ENCODE measurements at places on chromosomes 3 and 15. TPM values are rescaled to one million over a fixed set of nuclear protein-coding genes. Genes with fewer than 3 reads are reported as not detected.

Gene ZDHHC19
- total RNA-seq: not detected

Gene UROC1
- not detected for total RNA-seq

Gene CNTN3
- not detected for total RNA-seq

Gene ATP13A5
- not detected for total RNA-seq

Gene OR5H15
- not detected for total RNA-seq

Gene KCNMB2
- not detected for total RNA-seq

Gene SUSD5
- total RNA-seq: 9.2 TPM

Gene CPNE4
- not detected for total RNA-seq

Gene RASGRP1
- not detected for total RNA-seq

Gene ZBTB47
- 16.1 TPM for total RNA-seq

Gene LMOD3
- not detected for total RNA-seq

Gene TUSC7
- total RNA-seq: not detected

Gene PRRT3
- total RNA-seq: 8.6 TPM

Gene TICRR
- total RNA-seq: 3.4 TPM

Gene PLA2G4E
- total RNA-seq: not detected

- peak; percentile 37 for DNase-seq
Measured at GRCh38 chr15:38547255-38547997, 17.2 kb downstream of the RASGRP1 start.

- no peak for DNase-seq
Measured at GRCh38 chr3:189941679-189942078, 179.0 kb downstream of the P3H2 start.

DNA sequence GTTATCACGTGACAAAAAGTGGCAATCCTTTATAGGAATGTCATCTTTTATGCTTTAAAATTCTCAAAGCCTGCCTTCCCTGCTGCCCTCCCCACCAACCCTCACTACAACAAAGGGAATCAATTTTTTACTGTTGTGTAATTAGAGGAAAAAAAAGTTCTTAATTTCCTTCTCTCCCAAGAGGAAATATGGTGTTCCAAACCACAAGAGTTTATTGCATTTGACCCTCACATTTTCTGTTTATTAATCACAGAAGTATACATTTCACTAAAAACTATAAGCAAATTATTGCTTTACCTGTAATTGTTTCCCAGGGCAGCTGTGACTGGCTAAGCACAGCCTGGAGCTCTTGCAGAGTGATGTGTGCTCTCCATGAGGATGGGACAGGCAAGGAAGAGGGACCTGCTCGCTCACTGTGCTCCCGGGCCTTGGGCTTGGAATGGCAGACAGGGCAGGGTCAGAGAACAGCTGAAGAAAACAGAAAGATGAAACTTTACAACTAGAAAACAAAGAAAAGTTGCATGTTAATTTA, 31.3 kb upstream of the ATP10A start:
- DNase-seq: no peak

DNA sequence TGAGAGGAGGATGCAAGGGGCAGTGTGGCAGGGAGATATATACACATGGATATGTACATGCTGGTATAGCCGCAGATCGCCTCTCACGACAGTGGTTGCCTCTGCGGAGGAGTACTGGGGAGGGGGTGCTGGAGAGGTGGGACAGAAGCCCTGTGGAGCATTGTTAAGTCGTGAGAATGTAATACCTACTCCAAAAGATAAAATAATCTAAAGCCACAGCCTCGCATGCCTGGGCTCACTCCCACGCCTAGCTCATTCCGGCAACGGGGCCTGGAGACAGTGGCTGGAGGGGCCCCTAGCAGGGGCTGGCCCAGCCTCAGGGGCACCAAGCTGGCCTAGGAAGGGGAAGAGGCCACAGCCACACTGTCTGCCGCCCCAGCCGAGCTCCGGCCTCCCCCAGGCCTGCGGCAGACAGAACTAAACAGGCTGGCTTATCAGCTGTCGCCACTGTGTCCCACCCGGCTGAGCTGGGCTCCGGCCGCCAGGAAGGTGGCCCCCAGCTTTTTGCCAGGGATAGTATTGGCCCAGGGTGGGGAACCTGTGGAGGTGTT, 65.1 kb upstream of the LCTL start:
- no peak for DNase-seq

DNA sequence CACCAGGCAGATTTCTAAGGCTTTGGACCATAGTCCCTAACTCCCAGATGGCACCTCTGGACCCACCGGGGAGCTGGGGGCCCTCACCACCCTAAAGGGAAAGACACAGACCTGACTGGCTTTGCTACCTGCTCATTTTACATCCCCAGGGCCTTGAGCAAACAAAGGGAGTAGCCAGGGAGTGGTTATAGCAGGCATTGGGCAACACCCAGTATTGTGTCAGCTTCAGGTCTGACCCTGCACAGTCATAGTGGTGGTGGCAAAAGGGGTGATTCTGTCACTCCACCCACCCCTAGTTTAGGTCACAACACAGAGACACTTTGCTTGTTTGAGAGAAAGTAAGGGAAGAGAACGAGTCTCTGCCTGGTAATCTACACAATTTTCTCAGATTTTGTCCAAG, 352.5 kb downstream of the DIPK2A start:
- DNase-seq: no peak

- DNase-seq: no peak
Measured at GRCh38 chr3:28859897-28860296, 421.0 kb upstream of the RBMS3 start.

- no peak for DNase-seq
Measured at GRCh38 chr15:79570004-79570403, 137.9 kb downstream of the MINAR1 start.

- no peak for DNase-seq
Measured at GRCh38 chr3:128846486-128846891, 32.9 kb upstream of the ACAD9 start.

DNA sequence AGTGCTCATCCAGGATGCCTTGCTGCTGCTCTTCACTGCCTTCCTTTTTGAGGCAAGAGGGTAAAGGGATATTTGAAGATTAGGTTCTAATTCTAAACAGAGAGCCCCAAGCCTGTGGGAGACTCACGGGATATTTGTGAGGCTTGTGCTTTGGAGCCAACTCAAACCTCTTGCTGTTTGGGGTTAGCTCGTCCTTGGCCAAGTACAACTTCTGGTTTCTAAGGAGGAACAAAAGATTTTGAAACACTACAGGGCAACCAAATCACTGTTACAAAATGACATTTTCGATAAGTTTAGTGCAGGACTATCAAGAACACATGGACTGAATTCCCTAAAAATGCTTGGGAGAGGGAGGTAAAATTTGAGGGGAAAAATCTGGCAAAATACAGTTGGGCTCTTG, 190.2 kb downstream of the RORA start:
- DNase-seq: no peak

DNA sequence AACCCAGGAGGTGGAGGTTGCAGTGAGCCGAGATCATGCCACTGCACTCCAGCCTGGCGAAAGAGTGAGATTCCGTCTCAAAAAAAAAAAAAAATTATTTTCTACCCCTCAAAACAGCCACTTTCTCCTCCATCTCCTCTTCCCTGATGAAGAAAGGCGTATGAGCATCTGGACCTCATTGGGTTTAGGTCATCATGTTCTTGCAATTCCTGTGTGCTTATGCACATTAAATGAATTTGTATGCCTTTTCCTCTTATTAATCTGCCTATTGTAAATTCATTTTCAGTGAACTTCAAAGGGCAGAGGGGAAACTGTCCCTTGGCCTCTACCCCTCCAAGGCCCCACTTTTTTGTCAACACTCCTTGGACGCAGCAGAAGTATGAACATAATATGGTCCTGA, 117.8 kb downstream of the RPLP1 start:
- DNase-seq: no peak

GRCh38 chr15:50365971-50366370, 11.0 kb upstream of the GABPB1 start:
- no peak for DNase-seq

DNA sequence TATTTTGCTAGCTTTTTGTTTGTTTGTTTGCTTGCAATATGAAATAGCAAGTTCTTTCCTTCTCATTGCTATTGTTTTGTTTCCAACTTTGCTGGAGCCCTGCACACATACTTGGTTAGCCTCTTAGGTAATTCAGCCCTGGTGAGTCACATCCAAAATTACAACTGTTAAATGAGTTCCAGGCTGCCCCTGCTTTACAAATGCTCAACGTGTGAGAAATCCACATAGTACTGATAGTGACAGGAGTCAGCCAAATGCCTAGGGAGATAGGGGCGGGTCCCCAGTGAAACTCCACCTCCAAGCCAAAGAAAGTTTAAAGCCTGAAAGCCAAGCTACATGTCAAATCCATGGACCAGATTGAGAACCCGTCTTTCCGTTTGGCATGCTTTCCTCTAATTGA, 81.3 kb upstream of the RNF7 start:
- no peak for DNase-seq

- no peak for DNase-seq
Measured at GRCh38 chr3:126995254-126995780, 12.4 kb downstream of the PLXNA1 start.

- no peak for DNase-seq
Measured at GRCh38 chr3:123034120-123034519, 6.6 kb upstream of the SEMA5B start.

DNA sequence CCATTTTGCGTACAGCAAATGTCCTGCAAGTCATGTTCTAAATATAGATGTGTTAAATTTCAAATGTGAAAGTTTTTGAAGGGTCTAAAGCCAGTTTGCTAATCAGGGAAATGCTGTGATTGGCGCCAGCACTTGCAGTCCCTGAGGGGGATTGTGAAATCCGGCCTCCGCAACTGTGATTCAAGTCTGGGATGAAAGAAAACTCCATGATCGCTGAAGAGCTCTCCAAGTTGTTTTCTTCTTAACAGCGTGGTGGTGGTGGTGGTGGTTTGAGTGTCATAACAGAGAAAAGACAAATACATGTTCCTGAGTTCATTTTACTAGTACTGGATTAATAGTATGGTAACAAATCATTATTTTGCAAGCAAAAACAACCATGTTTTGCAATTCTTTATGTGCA, 51.8 kb downstream of the MITF start:
- peak; percentile 20 for DNase-seq

- no peak for DNase-seq
Measured at GRCh38 chr15:87454860-87455259, 801.7 kb downstream of the NTRK3 start.

GRCh38 chr3:100546020-100546744, 53.8 kb downstream of the TMEM45A start:
- no peak for DNase-seq

GRCh38 chr3:115633467-115633866, 10.2 kb downstream of the GAP43 start:
- no peak for DNase-seq

DNA sequence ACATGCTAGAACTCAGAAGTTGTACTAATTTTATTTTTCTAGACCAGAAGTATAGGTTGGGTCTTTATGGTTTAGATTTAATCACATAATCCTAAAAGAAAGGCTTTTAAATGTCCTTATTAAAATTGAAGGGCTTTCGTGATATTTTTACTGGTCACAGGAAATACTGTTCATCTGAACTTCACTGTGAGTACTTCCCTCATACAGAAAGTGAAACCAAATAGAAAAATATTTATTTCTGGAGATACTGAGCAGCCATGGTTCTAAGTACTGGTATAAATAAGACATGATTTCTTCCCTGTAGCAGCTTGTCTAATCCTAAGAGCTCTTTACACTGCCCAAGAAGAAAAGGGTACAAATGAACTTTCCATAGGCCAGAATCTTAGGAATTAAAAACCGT, 2.0 kb downstream of the SNRK start:
- DNase-seq: no peak

- DNase-seq: no peak
Measured at GRCh38 chr3:123920383-123920782, 36.3 kb upstream of the MYLK start.

- DNase-seq: peak; percentile 72
Measured at GRCh38 chr3:192772240-192772894, 45.0 kb upstream of the FGF12 start.

- DNase-seq: no peak
Measured at GRCh38 chr15:61327019-61327631, 98.0 kb upstream of the RORA start.

- DNase-seq: no peak
Measured at GRCh38 chr3:112514527-112515128, 15.4 kb upstream of the BTLA start.

- no peak for DNase-seq
Measured at GRCh38 chr15:41873711-41874110, 20.1 kb downstream of the SPTBN5 start.

- no peak for DNase-seq
Measured at GRCh38 chr15:61299075-61299763, 70.1 kb upstream of the RORA start.

DNA sequence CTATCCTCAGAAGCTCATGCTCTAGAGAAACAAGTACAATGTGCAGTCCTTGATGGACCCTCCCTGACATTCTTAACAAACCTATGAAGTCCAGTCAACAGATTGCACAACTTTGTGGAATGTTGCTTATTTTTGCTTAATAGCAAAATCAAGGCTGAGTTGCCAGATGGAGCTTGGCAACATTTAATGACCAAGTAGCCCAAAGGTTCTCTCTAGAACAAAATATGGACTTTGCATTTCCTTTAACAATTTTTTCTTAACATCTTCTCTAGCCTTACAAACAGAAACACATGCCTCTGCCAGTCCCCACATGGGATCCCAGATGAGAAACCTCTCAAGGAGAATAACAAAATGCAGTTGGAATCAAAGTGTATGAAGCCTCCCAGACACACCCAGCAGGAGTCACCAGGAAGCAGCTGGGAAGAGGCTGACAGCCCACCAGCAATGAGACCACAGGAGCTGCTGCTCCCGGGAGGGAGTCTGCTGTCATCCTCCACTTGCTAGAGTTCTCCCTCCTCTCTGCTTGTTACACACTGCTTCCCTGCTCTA, 422.5 kb upstream of the CDIN1 start:
- no peak for DNase-seq

DNA sequence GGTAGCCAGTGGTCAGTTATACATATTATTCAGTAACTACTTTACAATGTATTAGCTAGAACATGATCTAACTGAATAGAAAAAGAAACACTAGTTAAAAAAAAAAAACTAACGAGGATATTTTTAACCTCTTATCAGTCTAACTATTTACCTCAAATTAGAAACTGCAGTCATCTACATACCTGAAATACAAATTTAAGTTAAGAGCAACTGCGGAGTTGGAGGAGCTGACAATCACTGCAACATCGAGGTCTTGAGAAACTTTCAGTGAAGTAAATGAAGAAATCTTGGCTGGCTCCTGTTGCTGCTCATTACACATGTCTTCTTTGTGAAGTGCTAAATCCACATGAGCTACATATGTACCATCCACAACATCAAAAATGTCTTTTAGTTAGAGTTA, 6.5 kb downstream of the SPG11 start:
- DNase-seq: no peak

- no peak for DNase-seq
Measured at GRCh38 chr3:1883534-1883933, 215.1 kb upstream of the CNTN4 start.

- no peak for DNase-seq
Measured at GRCh38 chr3:188196232-188196990, 42.5 kb downstream of the LPP start.

- no peak for DNase-seq
Measured at GRCh38 chr3:58584690-58585004, 7.5 kb upstream of the FAM107A start.

DNA sequence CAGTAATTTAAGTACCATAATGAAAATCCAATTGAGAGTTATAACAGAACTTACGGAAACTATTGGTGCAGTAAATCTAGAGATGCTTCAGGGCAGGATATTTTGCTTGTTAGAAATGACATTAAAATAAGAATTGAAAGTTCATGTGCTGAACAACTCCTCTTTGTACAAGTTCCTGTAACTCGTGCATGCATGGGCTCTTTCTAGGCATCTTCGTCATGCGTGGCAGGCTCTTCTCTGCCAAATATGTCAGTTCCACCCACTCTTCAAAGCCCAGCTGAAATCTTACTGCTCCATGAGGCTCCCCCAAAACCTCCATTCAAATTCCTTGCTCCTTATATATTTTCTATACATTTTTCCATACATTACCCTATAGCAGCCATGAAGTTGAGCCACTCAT, 48.7 kb downstream of the FBN1 start:
- no peak for DNase-seq
